ENCODE measurements at places on chromosomes 1 and 21.

DNA sequence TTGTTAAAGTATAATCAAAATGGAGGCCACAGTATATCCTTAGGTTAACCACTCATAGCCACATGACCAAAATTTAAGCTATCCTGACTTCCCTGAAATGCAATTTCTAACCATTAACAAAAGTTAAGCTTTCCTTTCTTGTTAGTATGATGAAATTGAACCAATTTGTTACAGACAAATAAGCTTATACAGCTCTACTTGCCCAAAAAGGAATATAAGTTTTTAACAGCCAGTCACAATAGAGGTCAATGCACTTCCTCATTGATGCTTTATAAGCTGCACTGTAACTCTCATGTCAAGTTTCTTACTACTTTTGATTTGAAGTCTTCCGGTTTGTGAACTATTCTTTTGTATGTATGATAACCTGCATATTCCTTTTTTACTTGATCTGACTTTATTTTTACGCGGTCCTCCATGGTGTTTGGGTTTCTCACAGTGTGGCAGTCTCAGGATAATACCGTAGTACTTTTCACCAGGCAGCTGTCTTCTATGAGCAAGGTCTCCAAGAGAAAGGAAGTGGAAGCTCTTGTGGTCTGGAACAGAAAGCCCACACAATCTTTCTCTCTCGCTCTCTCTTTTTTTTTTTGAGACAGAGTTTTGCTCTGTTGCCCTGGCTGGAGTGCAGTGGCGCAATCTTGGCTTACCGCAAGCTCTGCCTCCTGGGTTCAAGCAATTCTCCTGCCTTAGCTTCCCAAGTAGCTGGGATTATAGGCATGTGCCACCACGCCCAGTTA, 331.6 kb downstream of the SRGAP2C start:
- DNase-seq: no peak

GRCh38 chr1:200980452-200980772, 43.1 kb downstream of the KIF21B start:
- no peak for DNase-seq

DNA sequence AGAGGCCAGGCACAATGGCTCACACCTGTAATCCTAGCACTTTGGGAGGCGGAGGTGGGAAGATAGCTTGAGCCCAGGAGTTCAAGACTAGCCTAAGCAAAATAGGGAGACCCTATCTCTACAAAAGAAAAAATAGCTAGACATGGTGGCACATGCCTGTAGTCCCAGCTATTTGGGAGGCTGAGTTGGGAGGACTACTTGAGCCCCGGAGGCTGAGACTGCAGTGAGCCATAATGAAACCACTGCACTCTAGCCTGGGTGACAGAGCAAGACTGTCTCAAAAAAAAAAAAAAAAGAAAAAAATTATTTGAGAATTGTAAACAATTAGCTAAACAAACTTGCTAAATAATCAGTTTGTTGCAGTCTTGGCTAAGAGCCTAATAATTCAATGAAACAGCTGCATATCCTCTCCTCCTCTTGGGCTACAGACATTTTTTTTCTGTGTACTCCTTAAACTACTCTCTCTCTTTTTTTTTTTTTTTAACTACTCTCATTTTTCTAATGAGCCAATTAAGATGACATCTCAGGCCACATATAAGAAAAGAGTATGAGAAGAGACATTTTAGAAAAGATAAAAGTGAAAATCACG, 10.5 kb upstream of the DNAJB4 start:
- no peak for DNase-seq

DNA sequence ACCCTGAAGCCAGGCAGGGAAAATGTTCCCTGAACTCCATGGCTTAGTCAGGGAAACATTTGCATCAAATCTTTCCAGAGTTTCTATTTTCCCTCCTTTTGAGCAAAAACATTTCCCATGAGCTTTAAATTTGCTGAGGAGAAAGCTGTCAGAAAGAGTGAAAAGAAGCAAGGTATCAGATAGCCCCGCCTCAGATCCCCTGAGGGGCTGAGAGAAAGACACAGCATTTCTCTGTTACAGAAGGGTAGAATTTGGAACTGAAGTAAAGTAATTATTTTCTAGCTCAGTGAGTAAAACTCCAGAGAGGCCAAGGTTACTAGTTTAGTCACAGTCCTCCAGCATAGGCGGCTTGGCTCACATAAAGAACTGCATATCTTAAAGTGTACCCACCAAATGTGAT, 10.6 kb downstream of the FMO1 start:
- DNase-seq: no peak

- DNase-seq: no peak
These were observed 4.9 kb upstream of the KIF14 start for GRCh38 chr1:200625381-200625824.

GRCh38 chr1:158547533-158547932, 6.7 kb downstream of the OR6Y1 start:
- DNase-seq: no peak

GRCh38 chr21:38982096-38982495, 176.4 kb downstream of the ETS2 start:
- DNase-seq: no peak

GRCh38 chr1:7268983-7269382, 483.7 kb downstream of the CAMTA1 start:
- DNase-seq: no peak

DNA sequence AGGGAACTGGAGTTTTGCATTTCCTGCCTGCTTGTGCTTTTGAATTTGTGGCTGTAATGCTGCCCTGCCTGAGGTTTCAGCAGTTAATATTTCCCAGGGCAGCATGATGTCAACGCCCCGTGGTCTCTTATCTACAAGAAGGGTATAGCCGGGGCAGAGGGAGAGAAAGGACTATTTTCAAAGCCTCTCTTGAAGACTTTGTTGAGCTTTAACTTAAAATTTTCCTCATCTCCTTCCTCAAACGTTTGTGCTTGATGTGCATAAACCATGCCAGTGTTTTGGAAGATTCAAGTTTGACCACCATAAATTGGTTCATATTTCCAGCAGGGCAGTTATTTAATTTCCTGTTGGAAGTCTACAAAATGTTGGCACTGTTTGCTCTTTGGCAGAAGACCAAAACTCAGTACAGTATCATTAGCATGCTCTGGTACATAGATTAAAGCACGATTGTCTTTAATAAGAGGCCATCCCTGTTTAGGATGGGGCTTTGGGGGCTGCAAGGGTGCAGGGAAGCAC, 43.4 kb downstream of the ROR1 start:
- DNase-seq: no peak

GRCh38 chr1:55876276-55877060, 661.3 kb upstream of the USP24 start:
- no peak for DNase-seq

GRCh38 chr1:24865168-24865567, 64.9 kb downstream of the RUNX3 start:
- DNase-seq: no peak

DNA sequence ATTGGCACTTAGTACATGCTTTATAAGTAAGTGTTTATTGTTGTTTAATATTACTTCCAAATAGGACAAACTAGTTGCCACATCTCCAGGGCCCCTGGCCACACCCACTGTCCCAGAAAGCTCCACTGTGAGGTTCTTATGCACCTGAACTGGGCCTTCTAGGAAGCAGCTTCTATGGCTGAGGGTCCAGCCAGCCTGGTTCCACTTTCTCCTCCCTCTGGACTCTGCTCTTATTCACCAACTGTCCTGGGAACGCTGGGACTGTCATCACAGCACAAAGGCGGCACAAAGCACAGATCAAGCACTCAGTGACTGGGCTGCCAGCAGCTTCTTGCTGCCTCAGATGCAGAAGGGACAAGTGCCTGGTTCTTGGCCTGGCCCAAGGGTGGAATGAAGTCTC, 29.6 kb upstream of the ZNF648 start:
- no peak for DNase-seq

DNA sequence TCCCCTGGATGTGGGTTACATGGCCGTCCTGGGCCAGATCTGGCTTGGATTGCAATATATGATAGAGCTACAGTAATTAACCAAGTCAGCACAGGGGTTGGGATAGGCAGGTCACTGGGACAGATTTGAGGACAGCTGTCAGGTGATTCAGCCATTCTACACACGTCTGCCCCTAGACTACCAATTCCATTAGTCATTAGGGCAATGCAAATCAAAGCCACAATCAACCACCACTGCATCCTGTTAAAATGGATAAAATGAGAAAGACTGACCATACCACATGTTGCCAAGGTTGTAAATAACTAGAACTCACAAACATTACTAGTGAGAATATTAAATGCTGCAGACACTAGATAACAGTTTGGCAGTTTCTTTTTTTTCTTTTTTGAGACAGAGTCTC, 16.0 kb downstream of the C21orf58 start:
- DNase-seq: no peak

GRCh38 chr1:235455823-235456222, 48.4 kb downstream of the B3GALNT2 start:
- no peak for DNase-seq

DNA sequence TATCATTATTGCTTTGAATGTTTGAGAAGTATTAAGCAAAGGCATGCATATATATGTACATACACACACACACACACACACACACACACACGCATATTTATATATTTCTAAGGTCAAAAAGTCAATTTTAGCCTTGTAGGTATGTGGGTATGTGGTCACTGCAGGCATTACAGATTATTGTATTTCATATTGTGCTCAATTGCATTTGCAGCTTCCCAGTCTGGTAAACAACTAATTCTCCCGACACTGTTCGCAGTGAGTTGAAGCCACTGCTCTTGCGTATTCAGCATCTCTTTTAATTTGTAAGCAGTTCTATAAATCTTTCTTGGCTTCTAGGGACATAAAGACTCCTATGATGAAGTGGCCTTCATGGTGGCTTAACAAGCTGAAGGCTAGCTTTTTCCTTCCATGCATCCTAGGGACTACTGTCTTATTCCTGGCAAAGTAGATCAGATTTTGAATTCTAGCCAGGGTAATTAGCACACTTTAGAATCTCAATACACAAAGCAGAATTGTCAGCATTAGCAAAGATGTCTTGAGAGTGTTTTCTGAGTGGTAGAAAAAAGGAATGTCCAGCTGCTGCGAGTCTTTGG, 368.6 kb upstream of the NEGR1 start:
- no peak for DNase-seq

GRCh38 chr1:59541161-59541560, 244.3 kb downstream of the FGGY start:
- DNase-seq: no peak

GRCh38 chr1:20616847-20617487, 16.3 kb upstream of the PINK1 start:
- no peak for DNase-seq

DNA sequence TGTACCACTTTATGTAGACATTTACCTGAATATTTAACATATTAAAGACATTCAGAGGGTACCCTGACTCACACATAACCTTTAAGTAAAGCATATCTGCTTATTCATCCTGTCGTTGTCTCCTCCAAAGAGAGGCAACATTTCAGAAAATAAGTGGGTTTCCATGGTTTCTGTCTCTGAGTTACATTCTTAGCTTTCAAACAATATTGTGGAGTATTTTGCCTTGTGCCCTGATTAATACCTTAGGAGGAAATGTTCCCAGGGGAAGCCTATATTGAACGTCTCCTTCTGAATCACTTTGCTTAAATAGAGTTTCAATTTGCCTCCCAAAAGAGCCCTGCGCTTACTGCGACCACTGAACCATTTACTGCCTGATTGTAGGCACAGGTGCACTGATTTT, 26.1 kb downstream of the PALMD start:
- no peak for DNase-seq

GRCh38 chr1:156806512-156807440, 9.9 kb downstream of the SH2D2A start:
- DNase-seq: no peak

DNA sequence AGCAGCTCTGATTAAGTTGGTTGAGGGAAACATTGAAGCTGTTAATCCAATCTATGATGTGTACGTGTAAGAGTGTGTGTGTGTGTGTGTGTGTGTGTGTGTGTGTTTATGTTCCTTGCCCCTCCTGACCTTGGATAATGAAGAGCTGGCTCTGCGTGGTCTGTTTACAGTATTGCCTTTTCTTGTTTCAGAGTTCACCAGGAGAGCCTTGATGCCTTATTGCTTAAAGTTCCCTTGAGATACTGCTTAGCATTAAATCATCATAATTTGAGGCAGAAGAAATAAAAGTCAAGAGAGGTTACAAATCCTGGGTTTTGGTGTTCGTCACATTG, 36.4 kb downstream of the CAPN8 start:
- DNase-seq: no peak

GRCh38 chr1:224928906-224929305, 569 bp upstream of the DNAH14 start:
- DNase-seq: no peak

DNA sequence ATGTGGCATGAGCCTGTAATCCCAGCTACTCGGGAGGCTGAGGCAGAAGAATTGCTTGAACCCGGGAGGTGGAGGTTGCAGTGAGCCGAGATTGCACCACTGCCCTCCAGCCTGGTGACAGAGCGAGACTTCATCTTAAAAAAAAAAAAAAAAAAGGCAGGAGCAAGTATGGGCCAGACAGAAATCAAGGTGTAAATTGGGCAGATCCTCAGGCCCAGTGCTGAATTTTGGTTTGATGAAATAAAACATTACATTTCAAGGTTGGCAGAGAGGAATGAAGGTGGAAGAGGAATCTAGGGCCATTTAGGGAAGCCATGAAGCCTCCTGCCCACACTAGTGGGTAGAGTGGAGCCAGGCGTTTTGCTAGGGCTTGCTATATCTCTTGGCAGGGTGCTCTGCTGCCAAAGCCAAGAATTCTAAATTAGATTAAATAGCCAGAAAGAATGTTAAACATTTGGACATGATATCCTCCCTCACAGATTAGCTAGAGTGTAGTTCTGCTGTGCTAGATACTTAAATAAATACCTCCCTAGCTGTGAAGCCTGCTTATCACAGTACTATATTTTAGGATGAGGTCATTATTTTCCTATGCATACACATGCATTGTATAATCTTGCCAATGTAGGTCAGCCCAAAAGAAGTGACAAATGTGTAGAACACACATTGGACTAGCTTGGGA, 16.6 kb upstream of the LGALS8 start:
- no peak for DNase-seq

DNA sequence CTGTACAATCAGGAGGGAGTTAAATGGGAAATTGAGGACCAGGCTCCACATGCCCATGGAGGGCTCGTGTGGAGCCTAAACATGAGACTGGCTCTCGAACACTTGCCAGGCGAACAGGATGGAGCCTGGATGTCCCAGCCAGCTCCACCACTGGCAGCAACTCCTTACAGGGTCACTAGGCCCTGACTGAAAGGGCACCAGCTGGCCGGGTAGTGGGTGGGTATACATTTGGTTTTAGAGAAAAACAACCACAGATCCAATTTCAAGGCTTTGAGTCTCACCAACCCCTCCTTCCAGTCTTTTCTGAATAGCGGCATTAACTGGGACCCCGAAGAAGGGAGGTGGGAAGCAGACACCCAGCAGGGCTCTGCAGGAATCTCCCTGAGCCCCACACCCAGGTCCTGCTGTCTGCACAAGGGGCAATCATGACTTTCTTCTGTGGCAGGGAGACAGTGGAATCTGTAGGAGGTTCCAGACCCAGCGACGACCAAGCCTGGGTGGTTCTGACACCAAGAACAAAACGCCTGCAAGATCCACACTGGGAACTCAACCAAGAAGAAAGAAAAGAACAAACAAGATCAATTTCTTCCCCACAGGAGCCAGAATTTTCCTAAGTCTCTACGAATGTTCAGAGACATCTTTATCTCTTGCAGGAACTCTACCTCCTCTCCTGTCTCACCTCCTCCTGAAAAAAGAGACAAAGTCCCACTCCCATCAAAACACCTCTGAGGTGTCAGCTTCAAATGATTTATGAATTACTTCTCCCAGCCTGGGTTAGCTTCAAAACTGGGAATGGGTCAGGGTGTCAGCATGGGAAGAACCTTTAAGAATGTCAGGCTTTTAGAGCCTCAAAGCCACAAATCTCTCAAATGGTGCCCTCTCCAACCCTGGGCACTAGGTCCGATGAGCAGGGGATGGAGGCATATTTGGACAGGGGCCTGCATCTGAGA, 26.5 kb upstream of the SRP9 start:
- no peak for DNase-seq

All from AG04450 (cell line).